ENCODE measurements at places on chromosomes 1 and 21.

DNA sequence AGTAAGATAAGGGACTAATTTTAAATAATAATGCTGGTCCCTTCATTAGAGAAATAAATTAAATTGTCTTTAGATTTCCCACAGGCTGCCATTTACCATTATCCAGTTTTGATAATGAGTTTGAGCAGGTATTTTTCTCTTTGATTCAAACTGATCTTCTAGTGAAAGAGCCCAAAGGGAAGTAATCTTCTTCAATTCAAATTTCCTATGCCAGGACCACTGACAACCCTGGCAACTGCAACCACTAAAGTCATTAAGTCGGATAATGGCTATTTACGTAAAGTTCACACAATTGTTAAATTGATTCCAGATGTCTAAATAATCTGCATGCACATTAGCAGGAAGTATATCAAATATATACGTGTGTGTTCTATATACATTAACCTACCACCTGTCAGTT is 399.3 kb downstream of the PTPRC start:
- no peak for DNase-seq

GRCh38 chr1:53590531-53591515 is 131.6 kb downstream of the DMRTB1 start:
- no peak for DNase-seq

GRCh38 chr1:32701421-32701911 is 1.1 kb downstream of the SYNC start:
- DNase-seq: no peak

DNA sequence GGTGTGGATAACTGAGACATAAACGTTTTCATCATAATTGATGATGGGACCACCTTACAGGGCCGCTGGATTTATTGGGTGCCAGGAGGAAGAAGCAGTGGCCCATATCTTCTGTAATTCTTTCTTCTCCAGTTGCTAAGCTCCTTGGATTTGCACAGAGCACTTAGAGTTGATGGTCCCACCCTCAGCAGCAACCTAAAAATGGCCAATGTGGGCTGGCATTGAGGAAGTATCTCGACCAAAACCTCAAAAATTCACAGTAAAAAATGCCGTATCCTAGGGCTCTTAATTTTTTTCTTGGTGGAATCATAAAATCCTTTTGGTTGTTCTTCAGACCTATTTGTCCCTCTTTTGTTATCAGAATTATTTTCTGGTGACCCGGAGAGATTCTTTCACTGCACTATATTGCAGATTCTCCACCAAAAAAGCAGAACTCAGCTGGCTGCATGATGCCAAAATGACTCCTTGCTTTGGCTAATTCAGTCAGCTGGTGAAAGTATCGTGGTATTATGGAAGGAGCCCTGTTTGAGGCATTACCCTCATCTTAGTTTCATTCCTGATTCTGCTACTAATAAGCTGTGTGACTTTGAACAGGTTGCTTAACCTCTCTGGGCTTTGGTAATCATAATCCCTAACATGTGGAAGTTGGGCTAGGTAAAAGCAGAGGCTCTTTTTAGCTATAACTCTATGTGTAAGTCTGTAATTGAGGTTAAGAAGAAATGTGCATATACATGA is 27.6 kb downstream of the KIRREL1 start:
- no peak for DNase-seq

GRCh38 chr1:844472-845026 is 79.2 kb upstream of the SAMD11 start:
- DNase-seq: no peak

DNA sequence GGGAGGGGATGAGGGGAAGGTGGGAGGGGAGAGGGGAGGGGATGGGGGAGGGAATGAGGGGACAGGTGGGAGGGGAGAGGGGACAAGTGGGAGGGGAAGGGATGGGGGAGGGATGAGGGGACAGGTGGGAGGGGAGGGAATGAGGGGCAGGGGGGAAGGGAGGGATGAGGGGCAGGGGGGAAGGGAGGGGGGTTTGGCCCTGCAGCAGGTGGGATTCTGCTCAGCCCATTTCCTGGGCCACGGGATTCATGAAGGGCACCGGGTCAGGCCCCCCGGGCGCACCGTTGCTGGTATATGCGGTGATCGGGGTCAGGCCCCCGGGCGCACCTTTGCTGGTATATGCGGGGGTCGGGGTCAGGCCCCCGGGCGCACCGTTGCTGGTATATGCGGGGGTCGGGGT is 15.1 kb upstream of the SAMD11 start:
- no peak for DNase-seq

DNA sequence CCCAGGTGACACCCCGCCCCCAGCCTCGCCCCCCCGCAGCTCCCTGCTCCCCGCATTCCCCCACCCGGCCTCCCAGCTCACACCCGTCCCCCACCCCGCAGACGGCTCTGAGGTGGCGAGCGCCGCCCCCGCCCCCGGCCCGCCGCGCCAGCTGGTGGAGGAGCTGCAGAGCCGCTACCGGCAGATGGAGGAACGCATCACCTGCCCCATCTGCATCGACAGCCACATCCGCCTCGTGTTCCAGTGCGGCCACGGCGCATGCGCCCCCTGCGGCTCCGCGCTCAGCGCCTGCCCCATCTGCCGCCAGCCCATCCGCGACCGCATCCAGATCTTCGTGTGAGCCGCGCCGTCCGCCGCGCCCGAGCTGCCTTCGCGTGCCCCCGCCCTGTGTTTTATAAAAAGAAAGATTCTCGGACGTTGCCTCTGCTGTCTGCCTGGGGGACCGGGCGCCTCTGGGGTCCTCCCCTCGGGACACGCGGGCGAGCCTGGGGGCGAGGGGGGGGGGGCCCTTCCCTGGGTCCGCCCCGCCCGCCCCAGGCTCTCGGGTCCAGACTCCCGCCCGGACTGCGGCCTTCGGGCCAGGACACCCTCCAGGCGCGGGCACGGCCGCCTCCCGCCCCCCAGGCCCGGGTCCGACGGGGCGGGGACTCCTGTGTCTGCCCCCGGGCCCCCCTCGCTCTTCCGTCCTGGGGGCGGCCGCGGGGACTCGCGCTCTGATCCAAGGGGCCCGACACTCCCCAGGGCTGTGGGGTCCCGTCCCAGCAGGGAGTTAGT is 1.6 kb upstream of the MMP23B start:
- no peak for DNase-seq

- DNase-seq: no peak
These were observed 746 bp downstream of the MACF1 start for GRCh38 chr1:39205102-39205780.

DNA sequence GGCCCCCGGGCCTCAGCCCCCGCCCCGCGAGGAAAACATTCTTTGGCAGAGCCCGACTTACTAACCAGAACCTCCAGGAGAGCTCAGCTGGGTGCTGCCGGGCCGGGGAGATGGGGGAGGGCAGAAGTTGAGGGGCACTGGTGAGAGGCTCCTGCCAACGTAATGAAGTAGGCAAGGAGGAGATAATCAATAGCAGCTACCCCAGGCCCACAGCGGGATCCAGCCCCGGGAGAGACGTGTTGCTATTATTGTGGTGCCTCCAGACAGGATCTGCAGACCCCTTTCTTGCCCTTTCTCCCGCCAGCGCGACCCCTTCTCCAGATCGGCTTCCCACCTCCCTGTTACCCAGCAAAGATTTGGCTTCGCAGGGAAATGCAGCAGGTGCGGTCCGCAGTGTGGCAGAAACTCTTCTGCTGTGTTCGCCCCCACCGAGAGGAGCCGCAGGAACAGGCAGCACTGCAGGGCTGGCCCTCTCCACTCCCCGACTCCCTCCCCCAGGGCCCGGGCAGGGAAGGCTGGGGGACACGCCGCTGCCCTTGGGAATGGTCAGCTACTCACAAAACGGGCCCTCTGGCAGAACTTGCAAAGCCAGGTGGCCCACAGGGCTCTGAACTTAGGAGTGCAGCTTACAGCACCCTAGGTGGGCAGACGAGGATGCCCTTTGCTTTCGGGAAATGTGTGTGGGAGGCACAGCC is 1.5 kb upstream of the KCNA2 start:
- DNase-seq: no peak

GRCh38 chr1:2788506-2789163 is 12.9 kb downstream of the TTC34 start:
- DNase-seq: no peak

GRCh38 chr1:222043444-222044292 is 301.8 kb upstream of the DUSP10 start:
- DNase-seq: no peak

DNA sequence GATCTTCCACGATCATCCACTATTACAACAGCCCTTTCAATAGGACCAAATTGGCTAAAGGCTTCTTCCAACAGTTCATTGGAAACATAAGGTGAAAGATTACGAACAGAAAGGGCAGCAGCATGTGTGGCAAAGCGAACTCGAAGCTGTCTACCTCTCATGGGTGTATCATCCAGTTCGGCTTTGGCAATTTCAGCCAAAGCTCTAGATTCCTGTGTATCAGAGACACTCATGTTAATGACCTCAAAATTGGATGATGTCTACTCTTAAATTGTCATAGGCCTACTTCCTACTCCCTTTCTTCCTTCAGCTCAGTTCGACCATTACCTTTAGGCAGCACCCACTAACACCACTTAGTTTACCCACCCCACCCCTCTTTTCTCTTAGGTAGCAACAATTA is 2.2 kb downstream of the SFPQ start:
- DNase-seq: no peak

- DNase-seq: no peak
These were observed 7.1 kb downstream of the PIGR start for GRCh38 chr1:206939131-206939530.

GRCh38 chr1:164858096-164858632 is 299.2 kb downstream of the PBX1 start:
- no peak for DNase-seq

DNA sequence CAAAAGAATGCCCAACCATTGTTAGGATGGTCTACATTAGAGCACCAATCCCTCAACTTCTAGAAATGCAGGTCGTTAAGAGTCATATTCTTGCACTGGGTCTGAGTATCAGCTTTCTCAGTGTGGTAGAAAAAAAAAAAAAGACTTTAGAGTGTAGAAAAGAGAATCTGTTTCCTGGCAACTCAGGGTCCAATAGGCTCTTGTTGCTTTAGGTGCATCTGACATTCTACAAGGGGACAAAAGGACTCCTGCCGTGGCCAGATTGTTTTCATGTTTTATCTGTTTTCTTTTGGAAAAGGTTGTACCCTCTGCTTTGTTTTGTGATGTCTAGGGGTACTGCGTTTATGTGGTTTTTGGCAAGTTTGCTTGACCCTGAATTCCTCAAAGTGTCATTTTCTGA is 105.4 kb upstream of the KCNK2 start:
- no peak for DNase-seq

DNA sequence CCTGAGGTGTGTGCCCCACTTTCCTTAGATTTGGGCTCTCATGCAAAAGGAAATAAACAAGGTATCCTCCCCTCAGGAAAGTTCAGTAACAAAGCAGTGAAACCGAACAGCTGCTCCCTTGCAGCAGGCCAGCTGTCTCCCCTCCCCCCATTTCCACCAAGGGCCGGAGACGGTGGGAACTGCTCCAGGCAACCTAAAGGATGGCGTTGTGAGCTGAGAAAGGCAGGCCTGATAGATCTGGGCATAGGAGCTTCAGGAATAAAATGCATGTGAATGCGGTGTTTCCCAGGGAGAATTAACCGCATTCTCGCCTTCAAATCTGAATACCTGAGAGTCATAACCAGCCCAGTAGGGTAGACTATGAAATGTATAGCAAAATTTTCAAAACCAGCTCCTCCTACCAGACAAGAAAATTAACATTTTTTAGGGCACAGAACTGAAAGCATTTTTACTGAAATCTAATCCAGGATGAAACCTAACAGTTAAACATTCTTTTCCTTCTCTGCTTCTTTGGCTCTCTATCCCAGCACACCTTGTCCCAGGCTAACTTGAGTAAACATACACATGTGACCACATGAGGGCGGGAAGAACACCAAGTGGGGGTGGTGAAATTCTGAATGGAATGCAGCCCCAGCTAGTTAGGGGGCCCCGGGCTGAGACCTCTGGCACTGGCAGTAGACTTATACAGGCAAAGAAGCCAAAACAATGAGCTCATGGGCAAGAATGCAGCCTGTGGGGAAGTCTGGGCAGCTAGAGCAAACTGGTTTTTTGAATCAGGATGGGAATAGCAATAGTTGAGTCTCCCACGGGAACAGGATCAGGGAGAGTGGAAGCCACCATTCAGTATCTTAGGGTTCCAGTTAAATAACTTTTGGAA is 11.5 kb downstream of the MCL1 start:
- DNase-seq: no peak

GRCh38 chr1:183346276-183346732 is 71.9 kb downstream of the NMNAT2 start:
- DNase-seq: no peak

GRCh38 chr1:236156512-236157208 is 14.3 kb downstream of the GPR137B start:
- no peak for DNase-seq

DNA sequence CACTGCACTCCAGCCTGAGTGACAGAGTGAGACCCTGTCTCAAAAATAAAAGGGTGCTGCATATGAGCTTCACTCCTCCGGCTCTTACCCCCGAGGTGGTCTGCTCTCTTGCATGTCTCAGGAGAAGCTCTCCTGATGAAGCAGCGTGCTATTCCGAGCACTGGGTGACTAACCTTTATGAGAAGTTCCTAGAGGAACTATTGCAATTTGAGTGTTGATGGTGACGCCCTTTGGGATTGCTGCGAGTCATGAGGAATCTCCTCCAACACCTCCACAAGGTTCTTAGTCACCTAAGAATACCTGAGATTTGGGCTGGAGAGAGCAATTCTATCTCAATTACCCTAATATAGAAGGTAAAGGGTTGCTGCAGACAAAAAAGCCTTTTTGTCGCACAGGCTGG is 40.8 kb upstream of the TINAGL1 start:
- no peak for DNase-seq

GRCh38 chr1:61388566-61388965 is 306.2 kb downstream of the NFIA start:
- DNase-seq: no peak

GRCh38 chr1:171792656-171793369 is 11.4 kb downstream of the METTL13 start:
- DNase-seq: no peak

DNA sequence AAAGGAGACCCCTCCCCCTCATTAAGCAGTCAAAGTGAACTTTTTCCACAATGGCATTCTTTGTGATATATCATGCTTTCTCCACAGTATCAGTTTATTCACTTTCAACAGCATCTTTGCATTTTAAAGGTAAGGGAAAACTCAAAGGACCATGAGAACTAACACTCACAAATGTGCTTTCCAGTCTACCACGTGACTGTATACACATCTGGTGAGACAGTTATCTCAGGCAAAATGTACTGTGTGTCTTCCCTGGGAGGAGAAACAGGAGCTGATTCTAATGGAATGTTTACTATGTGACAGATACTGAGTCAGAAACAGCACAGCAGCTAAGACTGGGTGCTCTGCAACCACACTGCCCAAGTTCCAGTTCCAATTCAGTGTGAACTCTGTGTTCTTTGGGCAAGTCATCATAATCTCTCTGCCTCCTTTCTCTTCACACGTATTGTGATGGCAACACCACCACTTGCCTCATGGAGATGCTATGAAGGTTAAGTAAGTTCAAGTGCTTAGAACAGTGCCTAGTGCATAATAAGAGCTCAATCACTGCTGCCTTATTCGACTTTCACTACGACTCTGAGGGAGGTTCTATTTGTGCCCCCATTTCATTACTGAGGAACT is 79.0 kb downstream of the SLC45A1 start:
- DNase-seq: no peak

DNA sequence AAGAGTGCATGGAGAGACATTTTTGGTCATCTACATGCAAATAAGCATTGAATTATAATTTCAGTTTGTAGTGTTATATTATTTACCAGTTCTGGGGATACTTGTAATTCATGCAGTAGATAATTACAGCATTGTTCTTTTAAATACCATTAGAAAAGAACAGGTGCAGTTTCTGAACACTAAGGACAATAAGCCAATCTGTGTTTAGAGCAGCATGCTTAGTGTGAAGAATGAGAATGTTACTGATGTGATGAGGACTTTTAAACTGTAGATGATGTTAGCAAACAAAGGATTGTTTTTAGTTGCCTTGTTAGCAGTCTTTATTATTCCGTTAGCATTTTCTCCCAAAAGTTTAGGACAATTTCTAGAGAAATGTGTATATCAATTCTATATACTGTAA is 348.3 kb downstream of the BRINP3 start:
- DNase-seq: no peak

Data from omental fat pad (tissue), 4 donors.